ENCODE measurements at places on chromosomes 1 and 21.

GRCh38 chr1:169989246-169989645 lies 85.2 kb downstream of the KIFAP3 start:
- no peak for DNase-seq

DNA sequence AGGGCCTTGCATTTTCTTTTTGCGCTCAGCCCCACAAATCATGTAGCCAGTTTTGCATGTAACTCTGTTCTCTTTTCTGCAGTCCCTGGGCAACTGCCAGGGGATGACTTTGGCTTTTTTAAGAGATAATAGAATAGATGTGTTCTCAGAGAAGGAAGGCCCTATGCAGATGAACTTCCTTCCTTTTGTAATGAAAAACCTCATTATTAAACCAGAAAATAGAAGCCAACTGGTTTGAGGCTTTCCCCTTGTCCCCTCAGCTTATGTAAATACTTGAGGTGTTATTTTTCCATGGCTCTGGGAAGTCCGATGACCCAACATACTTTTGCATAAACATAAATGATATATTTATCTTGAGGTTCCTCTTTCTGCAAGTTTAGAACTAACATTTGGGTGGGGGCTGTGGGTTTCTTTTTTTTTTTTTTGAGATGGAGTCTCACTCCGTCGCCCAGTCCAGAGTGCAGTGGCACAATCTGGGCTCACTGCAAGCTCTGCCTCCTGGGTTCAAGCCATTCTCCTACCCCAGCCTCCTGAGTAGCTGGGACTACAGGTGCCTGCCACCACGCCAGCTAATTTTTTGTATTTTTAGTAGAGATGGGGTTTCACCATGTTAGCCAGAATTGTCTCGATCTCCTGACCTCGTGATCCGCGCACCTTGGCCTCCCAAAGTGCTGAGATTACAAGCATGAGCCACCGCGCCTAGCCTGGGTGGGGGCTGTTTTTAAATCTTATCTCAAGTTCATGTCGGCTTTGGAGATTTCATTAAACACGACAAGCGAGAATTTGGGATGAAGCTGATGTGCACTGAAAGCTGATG lies 14.4 kb upstream of the FCRL5 start:
- no peak for DNase-seq

DNA sequence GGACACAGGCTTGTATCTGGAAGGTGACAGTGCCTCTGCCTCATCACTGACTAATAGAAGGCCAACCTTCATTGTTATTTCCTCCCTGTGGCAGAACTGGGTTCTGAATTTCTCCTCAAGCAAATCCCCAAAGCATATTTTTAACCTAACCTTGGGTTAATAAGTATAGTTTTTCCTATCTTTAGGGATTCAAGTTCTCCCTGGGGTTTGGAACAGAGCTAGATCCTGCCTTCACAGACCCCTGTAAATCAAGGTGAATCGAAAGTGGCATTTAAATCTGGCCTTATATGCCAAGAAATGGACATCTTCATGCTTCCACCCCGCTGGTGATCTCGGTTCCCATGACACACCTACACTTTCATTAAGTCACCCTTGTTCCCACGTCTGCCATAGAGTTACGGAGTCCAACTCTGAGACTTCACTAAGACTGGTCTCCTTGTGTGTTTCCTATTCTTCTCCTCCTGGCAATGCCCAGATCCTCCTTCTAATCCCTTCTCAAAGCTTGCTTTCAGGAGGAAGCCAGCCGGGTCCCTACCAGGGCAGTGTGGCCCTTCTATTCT lies 4.3 kb upstream of the CHI3L2 start:
- DNase-seq: no peak

DNA sequence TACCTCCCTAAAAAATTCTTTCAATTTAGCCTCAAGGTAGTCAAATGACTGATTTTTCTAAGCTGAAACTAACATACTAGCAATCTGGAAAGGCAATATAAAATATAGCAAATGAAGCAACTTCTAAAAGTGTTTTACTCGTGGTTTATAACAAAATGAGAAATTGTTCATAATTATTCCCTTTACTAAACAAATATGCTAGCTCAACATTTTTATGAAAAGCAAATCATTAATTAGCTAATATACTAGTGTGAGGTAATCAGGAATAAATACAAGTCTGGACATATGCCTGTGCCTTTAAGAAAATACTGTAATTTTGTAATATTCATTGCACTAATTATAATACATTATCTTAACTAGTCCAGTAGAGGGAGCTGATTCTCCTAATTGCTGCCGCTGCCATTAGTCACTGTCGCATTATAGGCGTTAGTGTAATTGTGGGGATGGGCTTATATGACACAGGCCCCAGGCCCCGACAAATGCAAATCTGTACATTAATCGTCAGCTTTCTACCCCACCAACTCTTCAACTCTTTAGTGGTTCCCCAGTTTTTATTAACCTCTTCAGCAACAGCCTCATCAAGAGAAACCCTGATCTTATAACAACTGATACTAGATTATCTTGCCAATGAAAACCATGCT lies 160.9 kb downstream of the GABPA start:
- no peak for DNase-seq

- no peak for DNase-seq
Observed at GRCh38 chr1:48215222-48215621, 7.3 kb upstream of the SLC5A9 start.

DNA sequence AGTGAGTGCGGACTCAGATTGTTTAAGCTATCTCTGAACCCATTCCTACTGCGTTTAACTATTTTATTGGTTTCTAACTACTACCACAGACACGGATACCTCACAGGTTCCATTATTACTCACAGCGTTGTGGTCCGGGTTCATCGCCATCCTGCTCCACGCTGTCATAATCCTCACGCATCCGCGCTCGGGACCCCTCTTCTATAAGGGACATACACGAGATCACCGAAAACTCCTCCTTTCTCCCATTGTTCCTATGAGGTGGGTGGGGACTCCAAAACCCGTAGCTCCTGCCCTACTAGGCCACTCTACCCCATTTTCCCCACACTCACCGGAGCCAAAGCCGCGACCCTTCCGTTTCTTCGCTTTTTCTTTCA lies 610 bp downstream of the RBM8A start:
- DNase-seq: peak; percentile 70

DNA sequence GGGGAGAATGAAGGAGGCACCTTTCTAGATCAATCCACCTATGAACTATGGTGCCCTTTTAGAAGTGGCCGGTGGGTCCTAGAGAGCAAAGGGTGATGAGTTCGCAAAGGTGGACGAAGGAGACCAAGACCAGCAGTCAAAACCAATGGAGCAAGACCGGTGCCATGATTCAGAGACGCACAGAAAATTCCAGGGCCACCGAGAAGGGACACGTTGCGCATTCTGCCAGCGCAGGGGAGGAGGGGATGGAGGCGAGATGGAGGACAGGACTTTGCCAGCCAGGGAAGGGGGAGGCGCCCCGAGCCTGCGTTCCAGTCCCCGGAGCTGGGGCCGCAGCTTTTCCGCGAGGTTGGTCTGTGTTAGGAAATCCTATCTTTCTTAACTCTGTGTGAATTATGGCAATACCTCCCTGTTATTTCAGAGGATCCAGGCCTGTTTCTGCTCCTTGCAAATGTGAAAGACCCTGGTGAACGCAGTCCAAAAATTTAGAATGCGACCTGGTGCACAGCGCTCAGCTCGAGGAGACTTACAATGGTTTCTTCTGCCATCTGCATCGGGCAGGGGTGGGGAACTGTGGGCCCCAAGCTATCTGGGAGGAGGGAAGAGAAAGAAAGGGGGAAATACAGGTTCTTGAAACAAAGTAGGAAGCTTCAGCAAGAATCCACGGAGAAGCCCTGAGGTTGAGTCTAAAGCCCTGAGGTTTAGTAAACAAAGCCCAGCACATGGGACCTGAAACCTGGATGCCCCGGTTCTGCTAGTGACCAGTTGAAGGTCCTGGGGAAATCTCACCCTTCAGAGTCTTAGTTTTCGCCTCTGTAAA lies 129.4 kb downstream of the MRPS6 start:
- no peak for DNase-seq

DNA sequence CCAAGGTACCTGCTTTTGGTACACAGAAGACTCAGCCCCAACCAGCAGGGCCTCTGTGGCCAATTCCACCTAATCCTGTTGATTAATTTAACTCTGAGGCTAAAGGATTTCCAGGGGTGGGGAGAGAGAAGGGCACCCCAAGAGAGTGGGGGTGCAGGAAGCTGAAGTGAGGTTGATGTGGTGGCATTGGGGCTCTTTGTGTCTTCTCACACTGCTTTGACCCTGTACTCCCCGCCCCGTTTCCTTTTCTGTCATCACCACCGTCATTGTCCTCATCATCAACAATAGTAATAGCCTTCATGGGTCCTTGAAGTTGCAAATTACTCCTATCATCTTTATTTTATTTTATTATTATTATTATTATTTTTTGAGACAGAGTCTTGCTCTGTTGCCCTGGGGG lies 55.9 kb downstream of the PAX7 start:
- DNase-seq: no peak

DNA sequence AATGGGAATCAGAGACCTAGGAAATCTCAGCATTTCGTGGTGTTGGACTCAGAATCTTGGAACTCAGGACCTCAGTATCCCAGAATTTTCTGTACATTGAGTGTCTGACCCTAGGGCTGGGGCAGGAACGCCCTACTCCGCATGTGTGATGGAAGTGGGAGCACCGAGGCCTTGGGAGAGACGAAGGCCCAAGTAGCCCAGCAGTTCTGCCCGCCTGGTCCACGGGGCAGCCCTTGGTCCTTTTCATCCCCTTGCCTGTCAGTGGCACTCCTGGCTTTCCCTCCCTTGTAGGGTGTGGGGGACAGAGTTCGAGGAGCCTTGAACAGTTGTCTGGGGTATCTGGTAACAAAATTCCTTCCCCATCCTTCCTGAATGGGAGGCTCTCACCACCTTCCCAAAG lies 10.2 kb downstream of the A3GALT2 start:
- no peak for DNase-seq

GRCh38 chr1:46300673-46301405 lies 2.6 kb downstream of the LRRC41 start:
- DNase-seq: no peak

GRCh38 chr1:61853583-61853982 lies 111.3 kb downstream of the PATJ start:
- DNase-seq: no peak

DNA sequence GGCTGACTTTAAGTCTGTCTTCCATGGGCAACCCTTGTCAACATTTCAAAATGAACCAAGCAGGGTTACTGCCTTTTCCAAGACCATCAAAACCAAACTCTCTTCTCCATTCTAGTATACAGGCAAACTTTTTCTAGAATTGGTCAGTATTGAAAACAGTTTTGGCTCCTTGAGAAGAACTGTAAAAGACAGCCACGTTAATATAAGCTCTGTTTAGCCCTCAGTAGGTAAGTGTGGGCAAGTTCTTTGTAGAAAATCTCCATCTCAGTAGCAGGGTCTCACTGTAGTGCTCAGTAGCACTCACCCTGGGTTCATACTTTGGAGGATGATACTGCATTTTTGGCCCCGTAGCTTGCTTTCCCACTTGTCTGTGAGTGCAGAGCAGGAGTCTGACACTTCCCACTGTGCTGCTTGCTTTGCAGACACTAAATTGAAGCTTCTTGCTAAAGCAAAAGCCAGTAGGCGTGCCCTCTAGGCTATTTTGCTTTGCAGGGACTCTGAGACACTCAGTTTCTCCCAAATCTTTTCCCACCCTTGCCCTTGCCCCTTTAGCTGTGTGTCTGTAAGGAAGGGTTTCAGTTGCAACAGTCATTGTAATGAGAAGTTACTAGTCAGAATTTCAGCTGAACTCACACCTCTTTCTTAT lies 34.3 kb upstream of the CACYBP start:
- DNase-seq: peak; percentile 17

GRCh38 chr1:45051005-45051772 lies 39.1 kb downstream of the UROD start:
- peak; percentile 2 for DNase-seq

- DNase-seq: no peak
Observed at GRCh38 chr1:166570954-166571353, 268.3 kb upstream of the POGK start.

DNA sequence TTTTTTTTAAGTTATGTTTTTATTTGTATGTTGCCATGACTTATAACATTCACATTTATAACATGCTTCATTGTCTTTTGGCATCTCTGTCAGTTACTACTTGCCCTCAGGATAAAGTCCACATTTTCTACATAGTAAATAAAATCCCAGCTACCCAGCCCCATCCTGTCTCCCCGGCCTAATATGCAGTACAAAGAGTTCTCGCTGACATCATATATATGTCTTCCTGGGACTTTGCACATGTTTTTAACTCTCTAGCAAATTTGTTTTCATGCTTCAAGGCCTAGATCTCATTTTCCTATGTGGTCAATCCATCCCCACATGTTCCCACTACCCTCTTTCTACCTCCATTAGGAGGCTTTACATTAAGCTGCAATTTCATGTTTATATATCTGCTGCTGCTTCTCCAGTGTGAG lies 33.0 kb upstream of the IVNS1ABP start:
- DNase-seq: no peak

- peak; percentile 35 for DNase-seq
Observed at GRCh38 chr21:29436143-29436542, 137.4 kb downstream of the BACH1 start.

DNA sequence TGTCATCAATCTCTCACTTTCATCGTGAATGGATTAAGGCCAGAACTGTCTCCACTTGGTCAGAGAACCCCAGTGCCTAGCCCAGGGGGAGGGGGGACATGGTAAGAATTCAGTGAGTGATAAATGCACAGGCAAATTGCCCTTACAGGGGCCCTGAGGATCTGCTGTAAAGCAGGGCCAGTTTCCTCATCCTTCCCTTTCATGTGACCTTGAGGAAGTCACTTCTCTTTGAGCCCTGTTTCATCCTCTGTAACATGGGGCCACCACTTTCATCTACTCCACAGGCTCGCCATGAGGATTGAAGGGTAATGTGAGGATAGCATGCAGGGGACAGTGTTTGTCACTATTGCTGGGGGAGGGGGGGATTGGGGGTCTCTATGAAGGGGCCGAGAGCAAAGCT lies 28.1 kb upstream of the C1QA start:
- DNase-seq: no peak

- DNase-seq: no peak
Observed at GRCh38 chr1:207958376-207959139, 47.6 kb upstream of the CD34 start.

DNA sequence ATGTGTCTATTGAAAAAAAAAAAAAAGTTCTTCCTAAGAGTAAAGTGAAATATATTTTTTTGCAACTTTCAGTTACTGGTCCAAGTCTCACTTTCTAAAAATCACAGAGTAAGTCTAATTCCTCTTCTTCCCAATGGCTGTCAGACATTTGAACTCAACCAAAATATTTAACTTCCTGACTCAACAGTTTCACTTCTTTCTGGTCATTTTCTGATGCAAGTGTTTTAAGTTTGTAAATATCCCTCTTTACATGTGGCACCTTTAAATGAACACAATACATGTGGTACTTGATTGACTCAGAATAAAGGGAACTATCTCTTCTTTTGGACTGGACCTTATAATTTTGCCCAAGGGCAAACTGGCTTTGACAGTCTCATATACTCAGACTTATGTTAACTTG lies 76.7 kb downstream of the ASH1L start:
- DNase-seq: no peak
